ENCODE measurements at places on chromosomes 4 and X. TPM values are rescaled to one million over a fixed set of nuclear protein-coding genes. Genes with fewer than 3 reads are reported as not detected.

SLC34A2 gene
- total RNA-seq = not detected

GRCh38 chrX:43878906-43879526, 3.2 kb downstream of the MAOB start:
- no peak for DNase-seq

ANAPC10 gene
- 23.7 TPM for total RNA-seq

GRCh38 chr4:124529131-124529530, 183.4 kb downstream of the ANKRD50 start:
- DNase-seq = no peak

DNA sequence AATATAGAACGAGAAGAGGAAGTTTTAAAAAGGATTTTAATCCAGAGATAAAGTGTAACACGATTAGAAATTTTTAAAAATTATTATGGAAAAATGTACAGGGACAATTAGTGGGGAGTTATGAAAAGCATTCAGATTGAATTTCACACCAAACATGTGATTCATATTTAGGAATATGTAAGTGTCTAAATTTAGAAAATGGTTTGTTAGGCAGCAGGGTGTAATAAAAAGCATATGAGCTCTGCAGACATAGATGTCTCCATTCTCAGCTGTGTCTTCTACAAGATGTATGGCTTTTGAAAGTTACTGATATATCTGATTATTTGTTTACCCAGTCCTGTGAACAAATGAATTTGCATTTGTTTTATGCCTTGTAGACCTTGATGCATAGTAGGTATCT, 638.9 kb upstream of the AGA start:
- no peak for DNase-seq

DNA sequence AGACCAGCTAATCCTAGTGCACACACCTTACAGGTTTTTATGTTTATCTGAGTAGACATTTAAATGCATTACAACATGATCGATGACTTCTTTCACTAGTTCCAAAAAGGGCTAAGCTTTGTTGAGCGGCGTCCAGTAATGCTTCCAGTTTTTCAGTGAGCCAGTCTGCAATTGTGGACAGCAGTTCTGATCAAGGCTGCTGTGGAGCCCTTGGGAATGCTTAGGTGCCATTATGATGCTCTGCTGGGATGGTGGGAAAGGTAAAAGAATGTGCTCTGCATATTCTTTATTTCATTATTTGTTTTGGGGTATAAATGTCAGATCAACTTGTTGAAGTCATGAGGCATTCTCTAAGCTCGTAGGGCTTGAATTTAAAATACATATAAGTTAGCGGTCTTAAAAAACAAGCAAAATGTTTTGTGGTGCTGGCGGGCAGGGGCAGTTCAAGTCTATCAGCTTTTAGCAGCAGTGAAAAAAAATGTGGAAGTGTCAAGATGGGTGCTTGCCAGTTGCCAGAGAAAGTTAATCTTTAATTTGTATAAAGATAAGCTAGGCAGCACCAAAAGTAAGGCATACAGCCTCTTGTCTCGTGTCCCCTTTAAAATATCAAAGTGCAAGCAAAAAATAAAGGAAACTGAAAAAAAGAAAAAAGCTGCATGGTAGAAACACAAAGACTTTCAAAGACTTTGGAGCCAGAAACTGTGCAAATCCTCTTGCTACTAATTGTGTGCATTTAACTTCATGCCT, 5.8 kb downstream of the MID1IP1 start:
- DNase-seq = peak; percentile 48

GRCh38 chr4:136571315-136571714, 961.0 kb downstream of the PCDH18 start:
- no peak for DNase-seq

- no peak for DNase-seq
Observed at GRCh38 chr4:79049840-79050540, 110.8 kb upstream of the PAQR3 start.

DNA sequence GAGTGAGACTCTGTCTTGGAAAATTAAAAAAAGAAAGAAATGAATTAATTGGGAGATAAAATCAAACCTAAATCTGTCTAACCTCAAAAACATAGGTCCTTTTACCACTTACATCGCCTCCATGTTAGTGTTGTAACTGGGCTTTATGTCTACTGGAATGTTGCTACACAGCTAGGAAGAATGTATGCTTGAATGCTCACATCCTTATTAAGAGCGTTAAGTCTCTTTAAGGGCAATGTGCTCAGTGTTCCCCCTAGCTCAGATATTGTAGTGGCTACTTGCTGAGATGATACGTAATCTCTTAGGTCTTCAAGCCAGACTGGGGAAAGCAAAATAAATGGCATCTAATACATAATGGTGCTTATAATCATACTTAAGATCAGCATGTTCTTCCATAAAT, 1072.8 kb downstream of the PDHA2 start:
- no peak for DNase-seq

- DNase-seq = no peak
Observed at GRCh38 chrX:115894087-115894486, 276.5 kb upstream of the AGTR2 start.

MMGT1 gene
- 24.8 TPM for total RNA-seq

TBC1D25 gene
- total RNA-seq = 25.9 TPM

DNA sequence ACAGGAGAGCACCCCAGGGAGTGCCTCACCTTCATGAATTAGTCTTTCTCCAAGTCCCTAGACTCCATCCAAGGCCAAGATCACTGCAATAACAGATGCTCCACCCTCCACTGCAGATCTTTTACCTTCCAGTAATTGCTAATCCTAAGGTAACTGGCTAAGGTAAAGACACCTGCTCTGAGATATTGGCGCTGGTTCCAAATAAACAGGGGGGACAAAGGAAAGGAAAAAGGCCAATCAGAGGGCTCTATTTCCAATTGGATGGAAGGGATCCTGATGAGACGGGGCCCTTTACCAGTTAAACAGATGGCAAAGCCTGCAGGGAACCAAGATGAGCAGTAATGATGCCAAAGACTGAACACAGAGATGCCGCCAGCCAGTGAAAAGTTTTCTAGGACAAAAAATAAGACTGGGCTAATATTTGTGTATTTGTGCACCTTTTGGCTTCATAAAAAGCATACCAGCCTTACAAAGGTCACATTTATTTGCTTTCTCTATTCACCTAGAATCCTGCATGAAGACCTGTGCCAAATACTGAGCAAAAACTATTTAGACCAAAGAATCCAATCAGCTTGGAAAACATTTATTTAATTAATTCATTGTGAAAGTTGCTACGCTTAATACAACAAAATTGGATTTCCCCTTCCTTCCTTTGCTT, 148.5 kb downstream of the PPP3CA start:
- no peak for DNase-seq

DNA sequence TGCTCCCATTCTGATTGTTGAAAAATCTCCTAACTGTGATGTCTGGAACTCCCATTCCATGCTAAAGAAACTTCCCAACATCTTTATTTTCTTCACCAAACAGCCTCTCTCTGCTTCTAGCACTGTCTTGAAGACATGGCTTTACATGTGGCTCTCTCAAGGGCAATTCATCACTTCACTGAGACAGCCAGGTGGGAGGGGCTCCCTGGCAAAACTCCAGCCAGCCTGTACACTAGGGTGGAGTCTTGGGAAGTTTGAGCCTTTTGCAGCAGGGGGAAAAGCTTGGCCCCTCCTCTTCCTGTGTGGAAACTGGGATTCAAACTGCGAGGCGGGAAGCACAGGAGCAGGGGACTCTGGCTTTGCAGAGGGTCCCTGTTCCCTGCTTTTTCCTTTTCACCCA, 130.5 kb upstream of the TTC29 start:
- DNase-seq = no peak

GRCh38 chr4:127491571-127491970, 141.2 kb upstream of the INTU start:
- DNase-seq = no peak

CWH43 gene
- not detected for total RNA-seq

GRCh38 chr4:30717208-30718020, 2.8 kb upstream of the PCDH7 start:
- no peak for DNase-seq

DNA sequence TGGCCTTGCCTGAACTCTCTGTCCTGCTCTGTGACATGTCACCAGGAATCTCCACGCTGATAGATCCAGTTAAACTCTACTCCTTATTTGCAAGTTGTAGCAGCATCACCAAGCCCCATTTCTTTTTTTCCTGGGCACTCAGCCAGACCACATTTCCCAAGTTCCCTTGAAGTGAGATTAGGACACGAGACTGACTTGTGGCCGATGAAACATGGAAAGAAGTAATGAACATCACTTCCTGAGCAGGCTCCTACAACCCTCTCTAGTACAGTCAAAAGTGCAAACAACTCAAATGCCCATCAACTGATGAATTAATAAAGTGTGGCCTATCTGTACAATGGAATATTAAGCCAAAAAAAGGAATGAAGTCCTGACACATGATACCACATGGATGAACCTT, 74.6 kb downstream of the MAP3K15 start:
- DNase-seq = no peak

COX7B2 gene
- total RNA-seq = not detected

- DNase-seq = no peak
Observed at GRCh38 chr4:185786422-185786821, 25.6 kb downstream of the SORBS2 start.

- DNase-seq = no peak
Observed at GRCh38 chrX:17842769-17843525, 18.2 kb downstream of the RAI2 start.

DNA sequence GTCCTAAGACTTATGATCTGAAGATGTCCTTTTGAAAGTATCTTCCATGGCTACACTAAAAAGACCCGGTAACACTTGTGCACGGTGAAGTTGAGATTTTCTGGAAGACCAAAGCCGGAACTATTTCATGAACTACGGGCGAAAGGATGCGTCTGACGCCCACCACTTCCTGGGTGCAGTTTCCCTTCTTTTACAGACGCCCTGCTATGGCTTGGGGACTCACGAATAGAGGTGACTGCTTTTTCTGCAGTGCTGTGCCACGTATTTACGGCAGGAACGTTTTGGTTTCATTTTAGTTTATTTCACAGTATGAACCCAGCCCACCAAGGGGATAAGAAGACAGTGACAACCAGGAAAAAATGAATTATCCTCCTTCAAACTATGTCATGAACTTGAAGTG, 180.4 kb downstream of the AFAP1 start:
- peak; percentile 79 for DNase-seq

- DNase-seq = no peak
Observed at GRCh38 chr4:174561560-174561959, 39.3 kb upstream of the HPGD start.

Measured in naive thymus-derived CD8-positive, alpha-beta T cell (primary cell).